CD4-positive, alpha-beta T cell (primary cell): ENCODE measurements at places on chromosomes 6 and 20.

GRCh38 chr20:35307666-35308653 is 15.7 kb upstream of the FAM83C start:
- DNase-seq: no peak

DNA sequence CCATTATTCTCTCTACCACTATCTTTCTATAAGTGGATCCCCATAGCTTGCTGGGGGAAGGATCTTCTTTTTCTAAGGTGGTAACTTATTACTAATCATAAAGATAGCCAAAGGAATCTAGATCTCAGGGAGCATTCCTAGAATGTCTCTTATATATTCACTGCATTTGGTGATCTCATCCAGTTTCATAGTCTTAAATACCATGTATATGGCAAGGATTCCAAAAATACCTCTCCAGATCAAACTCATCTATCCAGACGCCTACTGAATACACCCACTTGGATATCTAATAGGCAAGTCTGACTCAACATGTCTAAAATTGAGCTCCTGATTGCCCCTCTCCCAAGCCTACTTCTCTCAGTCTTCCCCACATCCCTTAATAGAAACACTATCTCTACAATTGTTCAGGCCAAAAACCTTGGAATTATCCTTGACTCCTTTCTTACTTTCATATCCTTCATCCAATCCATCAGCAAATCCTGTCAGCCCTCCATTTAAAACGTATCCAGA is 264.4 kb downstream of the HACE1 start:
- no peak for DNase-seq

DNA sequence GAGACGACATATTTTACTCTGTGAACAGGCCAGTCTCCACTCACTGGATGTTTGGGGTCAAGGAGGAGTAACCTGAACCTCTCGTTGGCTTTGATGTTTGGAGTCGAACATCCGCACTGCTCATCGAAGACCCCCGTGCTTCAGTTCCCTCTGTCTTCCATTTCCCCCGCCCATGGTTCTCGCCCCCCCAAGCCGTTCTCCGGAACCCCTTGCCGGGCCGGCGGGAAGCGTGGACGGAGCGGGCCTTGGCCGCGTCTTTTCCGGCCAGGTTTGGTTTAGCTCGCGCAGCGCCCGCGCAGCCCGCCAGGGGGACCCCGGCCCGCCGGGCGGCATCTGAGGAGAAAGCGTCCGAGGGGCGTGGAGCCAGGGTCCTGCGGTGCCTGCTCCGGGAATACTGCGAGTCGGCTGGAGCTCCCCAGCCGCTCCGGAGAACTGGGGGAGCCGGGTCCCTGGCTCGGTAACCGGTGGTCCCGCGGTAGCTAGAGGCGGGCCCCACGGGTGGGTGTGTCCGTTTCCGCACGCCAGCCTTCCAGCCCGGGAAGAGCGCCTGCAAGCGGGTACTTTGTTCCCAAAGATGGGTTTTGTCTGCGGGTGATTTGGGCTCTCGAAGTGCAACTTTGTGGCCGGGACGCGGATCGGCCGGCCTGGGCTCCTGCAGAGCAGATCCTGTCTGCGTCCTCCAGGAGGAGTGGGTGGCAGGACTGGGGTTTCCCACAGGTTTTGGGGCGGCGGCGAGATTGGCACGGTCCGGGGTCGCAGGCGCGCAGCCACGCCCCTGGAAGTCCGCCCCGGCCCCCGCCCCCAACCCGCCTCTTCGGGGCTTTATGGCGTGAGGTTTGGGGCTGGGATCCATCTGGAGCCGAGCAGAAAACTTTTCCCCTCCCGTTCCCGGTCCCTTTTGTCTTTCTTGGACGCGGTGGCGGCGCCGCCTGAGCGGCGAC is at the start of gene TMEM200A:
TMEM200A (plus strand) TSS at position 852 of the 941 bp plus-strand sequence. CDS start 74,406 bp downstream, outside the sequence.
- DNase-seq: peak; percentile 8

DNA sequence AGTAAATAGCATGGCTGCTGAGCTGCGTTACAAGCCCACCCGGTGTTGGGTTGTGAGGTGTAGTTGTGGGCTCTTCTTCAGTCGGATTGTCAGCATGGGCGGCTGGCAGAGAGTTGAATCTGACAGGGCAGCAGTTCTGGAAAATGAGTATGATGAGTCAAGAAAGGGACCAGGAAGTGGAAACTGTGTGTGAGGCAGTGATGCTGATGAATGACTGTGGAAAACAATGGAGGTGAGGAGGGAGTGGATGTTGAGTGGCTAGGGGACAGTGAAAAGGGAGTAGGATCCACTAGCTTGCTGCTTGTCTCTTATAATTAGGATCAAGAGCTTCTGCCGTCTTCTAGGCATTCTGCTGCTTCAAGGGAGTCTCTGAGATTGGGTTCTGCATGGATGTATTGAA is 154.3 kb downstream of the ESR1 start:
- DNase-seq: no peak

DNA sequence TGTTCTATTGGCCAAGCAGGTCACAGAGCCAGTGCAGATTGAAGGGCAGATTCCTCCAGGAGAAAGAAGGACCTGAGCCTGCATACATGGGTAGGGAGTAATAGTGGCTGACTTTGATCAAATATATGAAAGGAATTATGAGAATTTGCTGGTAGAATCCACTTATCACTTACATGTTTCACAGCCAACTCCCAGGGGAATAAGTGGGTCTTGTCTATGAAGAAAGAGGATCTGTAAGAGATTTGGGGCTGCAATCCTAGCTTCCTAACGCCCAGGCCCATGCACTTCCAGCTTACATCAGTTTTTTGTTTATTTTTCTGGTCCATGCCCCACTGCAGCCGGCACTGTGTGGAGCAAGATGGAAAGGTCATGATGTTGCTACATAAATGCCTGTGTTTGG is 107.9 kb upstream of the SYNDIG1 start:
- DNase-seq: no peak

- DNase-seq: no peak
Observed at GRCh38 chr6:148857798-148858390, 111.1 kb downstream of the UST start.

DNA sequence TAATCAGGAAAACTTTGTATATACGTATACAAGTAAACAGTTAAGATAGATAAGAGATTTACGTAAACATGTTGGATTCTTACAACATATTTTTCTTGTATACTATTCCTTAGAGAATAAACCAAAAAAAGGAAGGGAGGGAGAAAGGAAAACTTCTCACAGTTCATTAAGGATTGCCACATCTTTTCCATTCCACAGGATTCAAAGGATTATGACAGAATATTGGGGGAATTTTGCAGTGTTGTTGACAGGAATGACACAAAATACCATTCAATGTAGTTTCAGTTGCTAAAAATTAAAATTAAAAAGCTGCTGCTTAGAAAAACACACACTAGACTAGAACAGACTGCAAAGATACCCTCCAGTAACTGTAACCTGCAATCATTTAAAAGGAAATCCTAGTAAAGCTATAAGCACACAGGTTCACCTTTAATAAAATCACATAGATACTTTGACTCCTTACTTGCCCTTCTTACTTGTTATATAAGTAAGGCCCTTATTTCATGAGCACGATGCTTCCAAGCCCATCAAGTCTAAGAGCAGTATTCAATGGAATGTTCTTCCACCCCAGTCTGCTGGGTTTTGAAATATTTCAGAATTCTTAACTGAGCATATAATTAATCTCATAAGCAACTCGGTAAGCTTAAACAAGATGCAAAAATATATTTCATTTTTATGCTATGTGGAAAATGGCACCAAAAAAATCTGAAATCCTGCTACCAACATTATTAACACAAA is 107.8 kb downstream of the SMLR1 start:
- DNase-seq: no peak

DNA sequence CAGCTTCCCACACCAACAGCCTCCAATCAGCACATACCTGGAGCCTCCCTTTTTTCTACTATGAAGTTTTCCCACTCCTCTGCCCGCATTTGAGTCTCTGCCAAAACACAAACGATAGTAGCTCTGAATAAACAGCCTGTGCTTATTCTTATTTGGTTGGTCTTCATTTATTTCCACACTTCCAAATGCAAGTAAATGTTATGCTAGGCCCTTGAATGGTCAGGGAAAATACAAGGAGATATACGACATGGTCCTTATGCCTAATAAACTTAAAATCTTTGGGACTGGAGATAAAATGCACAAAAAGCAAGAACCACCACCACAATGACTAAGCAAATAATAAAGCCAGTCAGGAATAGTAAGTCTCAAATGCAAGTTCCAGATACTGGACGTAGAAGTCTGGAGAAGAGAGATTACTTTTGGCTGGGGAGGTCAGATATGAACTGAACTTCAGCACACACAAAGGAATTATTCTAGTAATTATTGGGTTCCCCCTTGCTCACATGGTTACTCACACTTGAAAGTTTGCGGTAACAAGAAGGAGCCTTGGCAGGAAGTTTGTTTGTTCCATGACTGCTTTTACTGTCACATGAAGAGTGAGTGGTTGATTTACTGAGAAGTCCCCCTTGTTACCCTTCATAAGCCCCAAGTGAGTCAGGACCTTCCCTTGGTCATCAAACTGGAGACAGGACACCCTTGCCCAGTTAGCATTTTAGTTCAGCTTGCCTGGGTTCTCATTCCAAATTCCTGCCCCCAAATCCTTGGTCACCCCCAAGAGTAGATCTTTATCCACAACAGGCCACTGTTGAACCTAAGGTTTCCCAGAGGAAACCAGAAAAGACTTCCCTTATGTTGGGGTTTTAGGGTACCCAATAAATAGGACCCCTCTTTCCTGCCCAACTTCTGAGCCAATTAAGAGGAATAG is 511.2 kb upstream of the JARID2 start:
- DNase-seq: peak; percentile 15

DNA sequence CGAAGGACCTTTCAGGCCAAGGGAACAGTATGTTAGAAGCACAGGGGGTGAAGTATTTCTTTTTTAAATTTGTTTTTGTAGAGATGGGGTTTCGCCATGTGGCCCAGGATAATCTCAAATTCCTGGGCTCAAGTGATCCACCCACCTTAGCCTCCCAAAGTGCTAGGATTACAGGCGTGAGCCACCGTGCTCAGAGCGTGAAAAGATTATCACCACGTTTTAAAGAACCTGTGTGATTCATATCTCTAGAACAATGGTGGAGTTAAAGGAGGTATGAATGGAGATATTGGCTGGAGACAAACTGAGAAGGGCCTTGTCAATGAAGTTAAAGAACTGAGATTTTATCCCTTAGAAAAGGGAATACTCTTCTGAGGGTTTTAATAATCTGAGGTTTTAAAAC is 9.7 kb downstream of the ASF1A start:
- DNase-seq: no peak

DNA sequence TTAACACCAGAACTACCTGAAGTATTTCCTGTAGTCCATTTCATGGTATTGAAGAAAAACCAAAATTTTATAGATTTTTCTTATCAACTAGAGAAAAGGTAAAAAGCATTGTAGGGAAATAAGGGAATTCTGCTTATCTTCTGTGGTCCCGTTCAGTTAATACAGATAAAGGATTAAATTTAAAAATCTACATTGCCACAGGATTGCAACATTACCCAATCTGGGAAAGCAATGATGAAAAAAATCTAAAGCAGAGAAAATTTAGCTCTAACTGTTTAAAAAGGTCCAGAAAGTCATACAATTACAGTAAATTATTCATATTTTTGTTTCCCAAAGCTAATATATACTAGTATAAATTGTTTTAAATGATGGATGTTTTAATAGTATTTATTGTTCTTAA is 18.0 kb downstream of the POLH start:
- no peak for DNase-seq
